ENCODE measurements at places on chromosomes 5 and 9.
A peak's percentile ranks its signal among the peaks of the same experiment; 100 is the strongest.

DNA sequence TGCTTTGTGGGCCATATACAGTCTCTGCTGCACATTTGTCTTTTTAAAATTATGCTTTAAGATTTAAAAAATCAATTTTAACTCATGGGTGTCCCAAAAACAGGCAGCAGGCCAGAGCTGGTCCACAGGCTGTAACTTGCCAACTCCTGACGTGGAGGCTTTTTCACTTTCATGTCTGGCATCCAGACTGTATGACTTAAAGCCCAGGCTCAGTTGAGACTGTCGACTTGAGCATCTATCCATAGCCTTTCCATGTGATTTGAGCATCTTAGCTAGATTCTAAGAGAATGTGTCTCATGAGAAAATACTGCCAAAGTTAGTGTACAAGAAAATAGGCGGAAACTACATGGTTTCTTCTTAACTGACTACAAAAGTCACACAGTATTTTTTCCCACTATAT lies 559.0 kb upstream of the TUSC1 start:
- no peak for DNase-seq

- peak; percentile 28 for DNase-seq
These were observed 21.1 kb downstream of the GFPT2 start for GRCh38 chr5:180332051-180332517.

- no peak for DNase-seq
These were observed 10.3 kb upstream of the AK1 start for GRCh38 chr9:127887792-127888191.

DNA sequence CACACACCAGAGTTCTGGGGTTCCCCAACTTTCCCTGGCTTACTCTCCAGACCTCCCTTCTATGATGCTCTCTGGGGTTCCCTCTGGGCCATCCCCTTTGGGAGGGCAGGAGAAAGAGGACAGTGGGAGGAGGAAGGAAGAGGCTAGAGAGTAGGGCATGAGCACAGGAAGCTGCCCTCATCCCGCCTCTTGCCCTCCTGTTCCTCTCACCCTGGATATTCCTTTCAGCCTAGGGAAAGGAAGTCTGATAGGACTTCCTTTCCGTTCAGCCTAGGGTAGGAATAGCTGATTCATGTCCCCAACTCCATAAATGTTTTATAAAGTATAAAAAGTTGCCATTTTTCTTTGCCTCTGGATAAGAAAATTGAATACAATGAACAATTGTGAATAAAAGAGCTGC lies 7.4 kb downstream of the MAP1B start:
- no peak for DNase-seq

DNA sequence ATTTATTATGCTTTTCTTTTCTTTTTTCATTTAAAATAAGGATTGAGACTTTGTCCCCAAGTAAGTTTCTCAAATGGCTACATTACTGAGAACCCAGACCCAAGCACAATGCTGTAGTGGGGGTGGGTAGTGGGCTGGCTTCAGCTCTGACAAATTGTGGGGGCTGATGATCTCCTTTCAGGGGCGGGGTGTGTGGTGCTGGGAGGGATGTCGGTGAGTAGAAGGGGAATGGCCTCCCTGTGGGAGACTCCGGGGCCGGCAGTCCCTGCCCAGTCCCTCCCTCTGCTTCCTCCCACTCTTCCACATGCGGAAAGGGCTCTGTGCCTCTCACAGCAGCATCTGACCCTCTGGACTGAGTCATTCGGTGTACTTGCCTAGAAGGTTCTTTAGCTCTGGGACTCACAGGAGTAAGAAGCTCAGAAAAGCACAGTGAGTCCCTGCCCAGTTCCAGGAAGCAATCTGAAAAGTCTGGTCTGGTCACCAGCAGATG lies 14.3 kb downstream of the CD180 start:
- peak; percentile 78 for DNase-seq

DNA sequence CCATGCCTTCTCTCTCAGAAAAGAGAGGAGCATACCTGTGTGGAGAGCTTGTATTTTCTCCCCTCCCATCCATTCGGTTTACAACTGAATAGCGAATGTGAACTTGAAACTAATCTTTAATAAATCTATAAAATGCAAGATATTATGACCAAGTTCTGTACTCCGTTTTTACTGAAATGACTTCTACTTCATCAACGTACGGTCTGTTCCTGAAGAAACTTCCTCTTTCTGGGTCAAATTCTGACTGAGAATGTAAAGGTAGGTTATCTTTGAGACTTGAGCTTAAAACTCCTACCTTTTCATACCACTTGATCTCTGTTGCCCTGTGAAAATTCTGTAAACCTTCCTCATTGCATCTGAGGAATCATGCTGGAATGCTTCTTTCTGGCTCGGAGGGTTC lies 4.2 kb upstream of the CTNNAL1 start:
- DNase-seq = no peak
